ENCODE measurements at places on chromosomes 5 and 9. TPM values are rescaled to one million over a fixed set of nuclear protein-coding genes. Genes with fewer than 3 reads are reported as not detected.

Gene FLT4
- not detected for total RNA-seq

Gene DND1
- total RNA-seq: not detected

Gene ZNF483
- total RNA-seq: 0.59 TPM

Gene CCDC152
- total RNA-seq: 3.0 TPM

Gene SOX30
- 0.22 TPM for total RNA-seq

Gene MARVELD2
- 5.7 TPM for total RNA-seq

All from M059J (cell line).